ENCODE measurements at places on chromosomes 4 and X. TPM values are rescaled to one million over a fixed set of nuclear protein-coding genes. Genes with fewer than 3 reads are reported as not detected.

The RAB41 gene
- total RNA-seq = not detected

The GUCY1B1 gene
- 20.5 TPM for total RNA-seq

The IGSF1 gene
- total RNA-seq = 3.5 TPM

The CENPVL2 gene
- not detected for total RNA-seq

The ITGB1BP2 gene
- 2.1 TPM for total RNA-seq

DNA sequence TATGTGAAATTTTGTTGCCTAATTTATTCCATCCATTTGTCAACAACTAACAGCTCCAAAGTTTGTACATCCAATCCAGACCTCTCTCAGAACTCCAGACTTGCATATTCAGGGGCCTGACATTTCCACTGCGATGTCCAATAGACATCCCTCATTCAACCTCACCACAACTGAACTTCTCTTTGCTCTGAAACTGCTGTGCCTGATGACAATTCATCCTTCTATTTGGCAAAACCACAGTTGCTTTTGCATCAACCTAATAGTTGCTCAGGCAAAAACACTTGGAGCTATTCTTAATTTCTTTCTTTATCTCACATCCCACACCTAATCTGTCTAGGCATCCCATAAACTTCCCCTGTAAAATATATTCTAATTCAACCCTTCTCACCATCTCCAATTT lies 56.5 kb downstream of the ANTXR2 start:
- no peak for DNase-seq

- no peak for DNase-seq
Observed at GRCh38 chr4:48979914-48980579, 6.0 kb upstream of the CWH43 start.

DNA sequence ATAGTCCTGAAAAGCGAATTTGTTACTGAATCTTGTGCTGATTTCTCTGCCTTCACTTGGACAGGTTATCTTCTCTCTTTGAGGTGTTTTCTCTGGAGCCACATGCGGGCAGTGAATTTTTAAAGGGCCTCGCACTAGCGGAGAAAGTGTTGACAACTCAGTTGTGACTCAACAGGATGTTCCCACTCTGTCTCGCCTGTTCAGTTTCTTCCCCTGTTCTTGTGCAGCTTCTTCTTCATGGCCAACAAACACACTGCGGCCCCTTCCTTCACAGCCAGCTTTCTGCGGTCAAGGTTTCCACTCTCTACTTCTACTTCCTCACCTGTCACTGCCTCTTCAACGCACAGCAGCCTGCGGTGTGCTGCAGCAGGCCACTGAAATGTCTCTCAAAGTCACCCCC lies 1.1 kb upstream of the SHROOM4 start:
- no peak for DNase-seq

DNA sequence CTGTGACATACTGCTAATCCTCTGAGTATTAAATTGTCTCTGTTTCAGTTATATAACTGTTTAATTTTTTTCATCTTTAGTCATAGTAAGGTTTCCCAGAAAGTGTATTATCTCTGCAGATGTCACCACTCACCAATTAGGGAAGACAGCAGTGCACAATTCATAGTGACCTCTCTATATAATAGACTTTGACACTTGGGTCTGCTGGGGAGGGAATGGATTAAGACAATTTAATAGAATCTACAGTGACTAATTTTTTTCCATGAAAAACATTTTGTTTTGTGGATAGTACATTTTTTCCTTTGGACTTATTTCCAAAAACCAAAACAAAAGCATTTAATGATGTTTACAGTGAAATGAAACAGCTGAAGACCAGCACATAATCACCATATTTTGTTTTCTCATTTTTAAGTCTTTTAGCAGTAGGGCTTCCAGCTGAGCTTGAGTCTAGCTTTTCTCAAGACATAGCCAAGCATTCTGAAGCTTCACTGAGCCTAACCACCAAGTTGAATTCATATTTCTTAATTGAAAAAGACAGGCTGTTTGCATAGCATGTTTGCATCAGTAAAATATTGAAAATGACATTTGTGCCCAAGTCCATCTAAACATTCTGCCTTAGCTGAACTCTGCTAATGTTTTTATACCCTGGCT lies 69.5 kb downstream of the PCDH19 start:
- DNase-seq = no peak

GRCh38 chrX:39164212-39164611 lies 363.0 kb downstream of the MID1IP1 start:
- DNase-seq = no peak

DNA sequence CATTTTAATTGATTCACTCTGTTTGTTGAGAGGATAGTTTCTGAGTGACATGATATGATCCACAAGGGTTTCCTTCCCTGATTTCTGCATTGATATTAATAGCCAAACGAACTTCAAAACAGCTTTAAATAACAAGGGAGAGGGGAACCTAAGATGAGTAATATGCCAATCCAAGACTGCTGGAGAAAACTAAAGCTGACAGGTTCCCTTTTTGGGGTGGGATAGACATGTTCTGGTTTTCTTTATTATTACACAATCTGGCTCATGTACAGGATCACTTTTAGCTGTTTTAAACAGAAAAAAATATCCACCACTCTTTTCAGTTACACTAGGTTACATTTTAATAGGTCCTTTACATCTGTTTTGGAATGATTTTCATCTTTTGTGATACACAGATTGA lies 182.2 kb downstream of the AR start:
- no peak for DNase-seq

- DNase-seq = no peak
Observed at GRCh38 chr4:131081069-131081468, 1985.1 kb downstream of the C4orf33 start.

DNA sequence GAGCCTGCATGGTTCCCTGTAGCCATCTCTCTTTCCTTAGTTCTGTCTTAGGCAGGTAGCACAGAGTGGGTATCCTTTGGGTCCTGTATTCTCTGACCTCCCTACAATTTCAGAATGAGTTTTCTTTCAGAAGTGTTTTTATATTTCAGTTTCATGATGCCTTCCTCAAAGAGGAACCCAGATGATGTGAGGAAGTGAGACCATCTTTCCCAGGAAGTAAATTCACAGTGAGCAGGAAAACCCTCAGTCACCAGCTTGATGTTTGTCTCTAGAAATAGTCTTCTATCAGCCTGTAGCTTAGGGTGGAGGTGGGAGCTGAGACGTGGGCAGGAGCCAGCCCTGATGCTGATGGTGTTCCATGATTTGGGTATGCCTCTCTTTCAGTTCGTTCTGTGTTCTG lies 16.9 kb downstream of the PLAC1 start:
- no peak for DNase-seq

DNA sequence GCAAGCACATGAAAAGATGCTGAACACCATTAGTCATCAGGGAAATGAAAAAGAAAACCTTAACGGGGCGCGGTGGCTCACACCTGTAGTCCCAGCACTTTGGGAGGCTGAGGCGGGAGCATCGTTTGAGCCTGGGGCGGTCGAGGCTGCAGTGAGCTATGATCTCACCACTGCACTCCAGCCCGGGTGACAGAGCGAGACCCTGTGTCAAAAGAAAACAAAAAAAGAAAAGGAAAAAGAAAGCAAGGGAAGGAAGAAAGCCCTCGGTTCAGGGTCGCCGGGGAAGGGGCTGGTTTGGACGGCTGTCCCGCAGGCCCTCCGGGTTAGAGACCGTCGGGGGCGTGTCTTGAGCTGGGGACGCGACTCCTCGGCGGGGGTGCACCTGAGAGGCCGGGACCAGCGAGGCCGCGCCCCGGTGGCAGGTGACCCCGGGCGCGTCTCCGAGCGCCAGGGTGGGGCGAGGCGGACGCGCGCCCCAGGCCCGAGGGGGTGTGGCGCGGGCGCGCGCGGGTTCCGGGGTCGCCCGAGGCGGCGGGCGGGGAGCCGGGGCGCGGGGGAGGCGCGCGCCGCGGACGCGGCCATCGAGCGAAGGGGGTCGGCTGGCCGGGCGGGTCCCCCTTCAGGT lies 478 bp upstream of the PLXNA3 start:
- no peak for DNase-seq

- DNase-seq = no peak
Observed at GRCh38 chr4:8707045-8707781, 114.6 kb downstream of the CPZ start.

- peak; percentile 85 for DNase-seq
Observed at GRCh38 chr4:1503583-1504471, 97.6 kb upstream of the NKX1-1 start.

- no peak for DNase-seq
Observed at GRCh38 chr4:151717909-151718628, 42.7 kb downstream of the GATB start.

- no peak for DNase-seq
Observed at GRCh38 chrX:13855689-13856450, 39.0 kb upstream of the GPM6B start.
